Astrocyte (in vitro differentiated cells and primary cell): ENCODE measurements at places on chromosomes 5 and 9. TPM values are rescaled to one million over a fixed set of nuclear protein-coding genes. Genes with fewer than 3 reads are reported as not detected.

DNA sequence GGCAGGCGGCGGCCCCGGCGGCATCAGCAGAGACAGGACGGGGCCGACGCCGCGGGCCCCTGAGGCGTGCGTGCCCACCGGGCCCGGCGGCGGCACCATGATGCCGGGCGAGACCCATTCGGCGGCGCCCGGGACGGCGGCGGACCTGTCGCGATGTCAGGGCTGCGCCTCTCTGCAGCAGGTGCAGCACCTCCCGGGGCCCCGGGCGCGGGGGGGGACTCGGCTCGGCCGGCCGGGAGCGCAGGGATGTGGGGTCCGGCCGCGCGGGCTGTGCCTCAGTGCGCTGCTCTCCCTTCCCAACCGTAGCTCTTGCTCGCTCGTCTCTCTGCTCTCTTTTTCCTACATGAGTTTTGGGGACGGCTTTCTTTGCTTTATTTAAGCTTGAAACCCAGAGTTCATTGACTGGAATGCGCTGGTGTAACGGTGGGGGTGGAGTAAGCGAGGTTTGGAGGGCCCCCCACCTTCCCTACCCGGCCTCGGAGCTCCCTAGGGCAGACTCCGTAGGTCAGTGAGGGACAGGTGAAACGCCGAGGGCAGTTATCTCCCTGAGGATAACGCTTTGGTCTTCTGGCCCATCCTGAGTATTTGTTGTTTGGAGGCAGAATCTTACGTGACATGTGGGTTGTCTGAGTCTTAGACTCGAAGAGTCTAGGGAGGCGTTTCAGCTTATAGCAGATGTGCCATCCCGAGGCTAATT, 490 bp downstream of the ICE1 start:
- DNase-seq = no peak

Gene CMYA5
- total RNA-seq = 1.2 and 1.5 TPM in 2 replicates

- no peak for DNase-seq
Measured at GRCh38 chr9:103881419-103881818, 212.7 kb upstream of the SMC2 start.

- no peak for DNase-seq
Measured at GRCh38 chr9:35076848-35077247, 2.9 kb downstream of the FANCG start.

DNA sequence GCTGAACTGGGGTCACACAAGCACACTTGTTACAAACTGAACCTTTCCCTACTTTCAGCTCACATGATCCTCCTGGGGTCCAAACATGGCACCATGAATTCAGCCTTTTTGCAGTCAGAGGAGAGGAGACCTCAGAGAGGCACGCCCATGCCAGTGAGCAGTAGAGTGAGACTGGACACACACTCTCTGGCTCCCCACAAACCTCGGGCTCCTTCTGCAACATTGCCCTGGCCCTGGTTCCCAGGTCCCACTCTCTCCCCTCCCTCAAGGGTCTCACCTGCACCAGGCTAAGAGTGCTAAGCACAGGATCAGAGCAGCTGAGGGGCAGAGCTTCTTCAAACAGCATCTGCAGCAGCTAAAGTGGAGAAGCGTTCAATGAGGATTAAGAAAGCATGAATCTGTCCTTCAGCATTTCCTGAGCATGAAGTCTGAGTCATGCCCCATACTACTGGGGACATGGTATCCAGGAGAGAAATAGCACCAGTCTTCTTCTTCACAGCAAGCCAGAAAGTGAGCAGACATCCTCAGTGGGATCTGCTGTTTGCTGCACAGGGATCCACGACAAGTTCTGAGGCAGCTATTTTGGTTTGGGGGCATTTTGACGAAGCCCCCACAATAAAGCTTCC, 27.2 kb downstream of the SLC35A4 start:
- no peak for DNase-seq

DNA sequence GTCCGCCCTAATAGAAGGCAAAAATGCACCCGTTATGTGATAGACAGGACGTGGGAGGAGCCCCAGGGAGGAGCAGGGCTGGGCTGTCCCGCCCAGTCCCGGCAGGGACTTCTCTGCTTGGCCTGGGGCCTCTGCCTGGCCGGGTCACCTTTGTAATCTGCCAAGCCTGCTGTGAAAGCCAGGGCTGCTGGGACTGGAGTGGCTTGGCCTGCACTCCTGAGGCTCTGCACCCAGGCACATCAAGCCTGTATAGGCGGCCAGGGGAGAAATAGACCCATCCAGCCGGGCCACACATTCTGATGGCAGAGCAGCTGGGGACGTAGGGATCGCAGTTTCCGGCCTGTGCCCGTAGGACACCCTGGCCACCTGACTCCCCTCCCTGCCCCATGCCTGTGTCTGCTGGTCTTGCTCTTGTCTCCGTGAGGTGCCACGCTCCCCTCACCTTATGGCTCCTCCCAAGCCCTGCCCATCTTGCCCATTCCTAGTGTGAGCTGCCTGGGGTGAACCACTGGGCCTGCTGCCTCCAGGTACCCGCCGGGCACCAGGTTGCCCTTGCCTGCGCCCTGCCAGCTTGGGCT, 28.1 kb downstream of the DYNC2I2 start:
- DNase-seq = no peak

Gene SLC4A9
- total RNA-seq = 0.25 TPM in 1 of 2 replicates, not detected in the other

Gene CTXN3
- total RNA-seq = not detected in 2 replicates

DNA sequence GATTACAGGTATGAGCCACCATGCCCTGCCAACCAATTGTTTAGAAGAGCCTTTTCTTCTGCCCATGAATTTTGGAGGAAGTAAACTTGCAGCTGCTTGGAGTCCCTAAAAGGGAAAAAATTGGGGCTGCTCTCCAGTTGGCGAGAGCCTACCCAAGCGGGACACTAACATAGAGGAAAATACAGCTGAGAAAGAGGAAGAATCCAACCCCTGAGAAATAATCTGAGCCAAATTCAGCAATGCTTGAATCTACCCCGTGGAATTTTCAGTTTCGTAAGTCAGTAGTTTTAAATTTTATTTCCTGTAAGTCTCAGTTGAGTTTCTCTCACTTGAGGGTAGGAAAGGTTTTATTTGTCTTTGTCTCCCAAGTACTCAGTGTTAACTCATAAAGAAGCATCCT, 30.4 kb upstream of the UBTD2 start:
- DNase-seq = no peak

DNA sequence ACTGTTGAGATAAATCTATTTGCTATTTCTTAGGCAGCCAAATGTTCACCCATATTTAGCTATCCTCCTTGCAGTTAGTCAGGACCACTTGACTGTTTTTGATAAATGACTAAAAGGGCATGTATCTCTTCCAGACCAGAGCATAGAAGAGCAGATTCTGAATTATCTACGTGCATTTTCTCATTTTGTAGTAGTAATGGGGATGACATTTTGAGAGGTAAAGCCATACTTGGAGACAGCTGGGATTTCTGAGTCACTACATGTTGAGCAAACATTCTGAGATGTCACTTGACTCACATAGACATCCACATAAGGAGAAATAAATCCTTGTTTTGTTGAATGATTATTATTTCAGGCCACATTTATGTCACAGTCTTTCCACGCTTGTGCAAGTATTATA, 297.6 kb downstream of the CDH10 start:
- no peak for DNase-seq

Gene TBCA
- 207 and 222 TPM in 2 replicates for total RNA-seq

DNA sequence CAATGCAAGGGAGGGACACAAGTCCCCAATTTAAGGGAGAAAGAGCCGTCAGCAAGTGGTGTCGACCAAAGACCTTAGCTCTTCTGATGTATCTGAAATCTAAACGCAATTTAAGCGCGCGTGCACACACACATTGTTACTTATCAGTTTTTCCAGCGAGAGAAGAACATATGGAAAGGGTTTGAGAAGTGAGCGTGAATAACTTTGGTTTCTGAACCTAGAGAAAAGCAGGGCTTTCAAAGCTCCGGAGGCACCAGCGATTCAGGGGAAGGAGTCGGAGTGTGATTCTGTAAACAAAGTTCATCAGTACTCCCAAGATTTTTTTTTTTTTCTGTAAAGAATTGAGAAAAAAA, 191.8 kb downstream of the MEF2C start:
- DNase-seq = no peak
